Activated T-helper 2 cell treated with anti-CD3 and anti-CD28 coated beads, Interferon-gamma antibody, Interleukin-2, Interleukin-4, amounts not matched to agents 10 μg/mL and 5 μg/mL and 100 μg/mL, durations not matched to agents 14 hours and 24 hours and 36 hours (primary cell): ENCODE measurements at places on chromosomes 12 and 14. TPM values are rescaled to one million over a fixed set of nuclear protein-coding genes. Genes with fewer than 3 reads are reported as not detected.

UBE3B gene
- 30.6 and 31.2 TPM in 2 replicates for total RNA-seq

RFX4 gene
- not detected in 2 replicates for total RNA-seq

TIMELESS gene
- 43.7 and 45.6 TPM in 2 replicates for total RNA-seq

GPHB5 gene
- total RNA-seq: not detected in 2 replicates

TMEM179 gene
- total RNA-seq: 0.18 and 0.30 TPM in 2 replicates

STXBP6 gene
- total RNA-seq: not detected in 2 replicates

RND1 gene
- total RNA-seq: 3.5 and 4.7 TPM in 2 replicates

CYP46A1 gene
- not detected in 2 replicates for total RNA-seq

PCBP2 gene
- 985 and 1,001 TPM in 2 replicates for total RNA-seq

KRT74 gene
- not detected in 2 replicates for total RNA-seq

ACRBP gene
- total RNA-seq: 1.2 and 1.5 TPM in 2 replicates

FGD4 gene
- total RNA-seq: 1.4 and 1.7 TPM in 2 replicates

DMAC2L gene
- total RNA-seq: 13.6 and 16.2 TPM in 2 replicates

RTL1 gene
- total RNA-seq: not detected in 2 replicates

LRRK2 gene
- not detected in 2 replicates for total RNA-seq

LIN7A gene
- total RNA-seq: 0.48 and 0.68 TPM in 2 replicates

HOXC11 gene
- total RNA-seq: not detected in 2 replicates

ATL1 gene
- 1.3 and 2.1 TPM in 2 replicates for total RNA-seq

HOXC6 gene
- not detected in 2 replicates for total RNA-seq

GSG1 gene
- total RNA-seq: not detected in 2 replicates

LRFN5 gene
- not detected in 2 replicates for total RNA-seq

GSC gene
- total RNA-seq: 0.14 TPM in 1 of 2 replicates, not detected in the other

TAS2R7 gene
- total RNA-seq: not detected in 2 replicates

ITGB7 gene
- total RNA-seq: 200 and 208 TPM in 2 replicates

SLCO1C1 gene
- total RNA-seq: not detected in 2 replicates

TPPP2 gene
- total RNA-seq: not detected in 2 replicates

IFNG-AS1 gene
- total RNA-seq: not detected in 2 replicates

RHOJ gene
- total RNA-seq: not detected in 2 replicates

MIPOL1 gene
- total RNA-seq: not detected in 2 replicates

PLD4 gene
- total RNA-seq: 0.16 and 0.23 TPM in 2 replicates

GLT8D2 gene
- total RNA-seq: 0.11 TPM in 1 of 2 replicates, not detected in the other

PTPRQ gene
- total RNA-seq: not detected in 2 replicates

CLEC2A gene
- not detected in 2 replicates for total RNA-seq

KRT85 gene
- not detected in 2 replicates for total RNA-seq

PTPRB gene
- total RNA-seq: not detected in 2 replicates

OTOGL gene
- total RNA-seq: 0.16 TPM in 1 of 2 replicates, not detected in the other

SYNDIG1L gene
- not detected in 2 replicates for total RNA-seq

MORN3 gene
- total RNA-seq: 0.34 and 0.37 TPM in 2 replicates

GALNT8 gene
- 1.2 and 1.4 TPM in 2 replicates for total RNA-seq

PTPRO gene
- 0.41 TPM in 1 of 2 replicates, not detected in the other for total RNA-seq

PDZRN4 gene
- not detected in 2 replicates for total RNA-seq

OLR1 gene
- not detected in 2 replicates for total RNA-seq

DLGAP5 gene
- 41.9 and 46.0 TPM in 2 replicates for total RNA-seq

SLC6A13 gene
- total RNA-seq: 0.18 and 0.21 TPM in 2 replicates

KRT4 gene
- not detected in 2 replicates for total RNA-seq

PTPN11 gene
- 150 and 153 TPM in 2 replicates for total RNA-seq

COX8C gene
- not detected in 2 replicates for total RNA-seq
